GM04504 (cell line): ENCODE measurements at places on chromosomes 3 and 15.
A peak's percentile ranks its signal among the peaks of the same experiment; 100 is the strongest.

- no peak for DNase-seq
Observed at GRCh38 chr15:51770902-51771301, 19.5 kb downstream of the TMOD2 start.

DNA sequence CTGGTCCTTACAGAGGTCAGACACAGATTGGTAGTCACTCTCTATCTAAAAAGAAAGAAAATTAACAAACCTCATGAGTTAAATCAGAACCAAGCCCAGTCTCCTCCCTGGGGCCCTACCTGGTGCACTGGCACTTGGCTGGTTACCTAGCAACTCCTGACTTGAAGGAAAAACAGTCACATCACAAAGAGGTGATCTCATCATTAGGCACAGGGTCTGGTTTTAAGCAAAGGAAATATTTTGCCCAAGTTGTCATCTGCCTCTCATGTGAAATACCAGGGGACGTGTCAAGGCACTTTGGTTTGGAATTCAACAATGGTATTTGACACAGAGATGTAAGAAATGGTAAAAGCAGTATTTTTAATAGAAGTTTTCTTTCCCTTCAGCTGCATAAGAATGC lies 47.7 kb upstream of the FMN1 start:
- peak; percentile 17 for DNase-seq

- no peak for DNase-seq
Observed at GRCh38 chr3:126677862-126678503, 23.1 kb upstream of the TXNRD3 start.

- no peak for DNase-seq
Observed at GRCh38 chr3:15216501-15216900, 10.5 kb downstream of the CAPN7 start.

- no peak for DNase-seq
Observed at GRCh38 chr15:85880501-85881190, 85.9 kb upstream of the KLHL25 start.

DNA sequence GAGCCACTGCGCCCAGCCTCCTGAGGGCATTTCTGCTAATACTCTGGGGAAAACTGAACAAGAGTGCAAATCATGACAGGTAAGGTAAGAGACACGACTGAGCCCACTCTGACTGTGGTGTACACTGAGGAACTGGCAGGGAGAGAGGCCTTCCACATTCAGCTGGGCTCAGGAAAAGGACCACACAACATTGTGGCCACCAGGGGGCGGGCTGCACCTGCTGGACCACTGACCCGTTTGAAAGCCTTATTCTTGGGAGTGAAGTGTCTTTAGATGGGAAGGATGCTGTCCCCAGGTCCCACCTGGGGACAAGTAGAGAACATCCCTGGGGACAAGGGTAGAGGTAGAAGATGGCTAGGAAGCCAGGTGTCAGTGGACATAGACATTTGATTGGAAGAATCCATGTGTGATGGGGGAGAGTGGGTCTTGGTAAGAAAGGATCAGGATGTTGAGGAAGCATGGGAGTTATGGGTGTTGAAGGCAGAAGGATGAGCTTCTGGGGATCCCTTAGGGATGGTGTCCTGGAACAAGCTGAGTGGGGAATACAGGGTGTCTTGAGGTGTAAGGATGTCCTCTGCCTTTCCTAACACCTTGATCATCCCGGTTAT lies 6.2 kb upstream of the CTDSPL start:
- DNase-seq, result no peak

DNA sequence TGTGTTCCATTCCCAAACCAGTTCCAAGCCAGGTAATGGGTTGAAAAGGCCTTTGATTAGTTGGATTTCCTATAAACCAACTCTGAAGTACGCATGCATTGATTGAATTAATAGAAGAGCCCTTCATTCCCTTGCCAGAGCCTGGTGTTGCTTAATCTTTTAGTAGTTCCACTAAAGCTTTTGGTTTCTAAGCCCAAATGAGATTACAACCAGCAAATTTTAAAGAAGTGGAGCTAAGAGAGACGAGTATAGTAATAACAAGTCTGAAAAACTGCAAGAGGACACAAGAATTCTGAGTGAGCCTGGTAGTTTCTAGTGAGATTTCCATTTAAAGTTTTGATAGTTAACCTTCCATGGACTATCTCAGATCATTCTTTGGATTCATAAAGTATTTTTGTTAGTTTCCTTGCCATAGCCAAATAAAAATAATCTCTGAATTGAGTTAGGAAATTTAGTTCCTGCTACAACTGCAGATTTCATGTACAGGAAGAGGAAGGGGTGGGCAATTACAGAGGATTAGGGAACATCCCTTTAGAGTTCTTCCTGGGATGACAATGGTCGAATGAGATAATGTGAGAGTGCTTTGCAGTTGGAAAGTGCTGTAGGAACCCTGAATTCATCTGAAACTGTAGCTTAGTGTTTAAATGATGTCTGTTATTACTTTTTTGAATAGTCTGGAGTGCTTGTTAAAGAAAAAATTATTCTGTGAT lies 136.8 kb downstream of the FNDC3B start:
- no peak for DNase-seq

GRCh38 chr15:77981281-77982126 lies 96.0 kb downstream of the TBC1D2B start:
- DNase-seq, result no peak

GRCh38 chr15:45110256-45110820 lies 3.6 kb downstream of the DUOX2 start:
- DNase-seq, result no peak

DNA sequence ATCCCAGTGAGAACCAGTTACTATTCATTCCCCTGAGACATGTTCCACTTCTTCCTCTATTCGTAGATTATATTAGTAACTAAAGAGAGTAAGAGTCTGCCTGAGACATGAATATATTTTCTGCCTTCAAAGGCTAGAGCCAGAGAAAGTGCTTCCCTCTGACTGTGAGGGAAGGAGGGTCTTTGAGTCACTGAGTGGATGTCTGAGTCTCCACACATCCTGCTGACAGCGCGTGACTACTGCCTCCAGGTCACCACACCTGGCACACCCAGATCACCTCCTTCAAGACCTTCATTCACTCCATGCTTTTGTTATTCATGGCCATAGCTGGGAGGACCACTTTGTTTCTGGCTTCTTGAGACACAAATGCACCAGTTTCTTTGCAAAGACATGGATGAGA lies 135.6 kb downstream of the SOX2 start:
- DNase-seq, result no peak

GRCh38 chr3:39275052-39275451 lies 4.8 kb downstream of the CX3CR1 start:
- DNase-seq, result no peak

GRCh38 chr15:87804451-87804850 lies 452.1 kb downstream of the NTRK3 start:
- no peak for DNase-seq

GRCh38 chr15:87038404-87038803 lies 958.7 kb downstream of the AGBL1 start:
- no peak for DNase-seq

DNA sequence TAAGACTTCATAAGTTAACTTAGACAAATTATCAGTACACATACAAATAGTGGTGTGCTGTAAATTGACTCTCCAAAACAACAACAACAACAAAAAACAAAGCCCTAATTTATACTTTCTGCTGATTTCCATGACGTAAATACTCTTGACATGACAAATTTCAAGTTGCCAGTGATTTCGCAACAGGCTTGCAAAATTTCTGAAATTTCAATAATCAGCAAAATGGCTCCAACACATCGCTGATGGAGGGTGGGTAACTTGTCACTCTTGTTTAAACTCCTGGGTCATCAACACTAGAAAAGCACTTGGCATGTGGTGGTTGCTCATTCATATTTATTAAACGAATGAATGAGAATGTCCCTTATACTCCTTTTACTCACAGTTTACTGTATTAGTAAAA lies 205.2 kb upstream of the SATB1 start:
- DNase-seq, result no peak

DNA sequence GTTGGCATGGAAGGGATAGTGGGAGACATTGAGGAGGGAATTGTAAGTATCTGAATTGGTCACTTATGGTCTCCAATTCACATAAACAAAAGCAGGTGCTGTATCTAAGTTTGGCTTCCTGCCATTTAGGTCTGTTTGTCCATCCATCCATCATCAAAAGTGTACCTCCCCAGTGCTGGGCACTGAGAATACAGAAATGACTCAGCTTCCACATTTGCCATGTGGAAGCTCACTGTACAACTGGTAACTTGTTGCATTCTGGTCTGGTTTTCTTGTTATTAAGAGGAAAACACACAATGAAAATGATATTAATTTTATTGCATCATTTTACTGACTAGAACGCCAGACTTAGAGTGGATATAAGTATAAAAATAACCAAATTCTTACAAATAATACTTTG lies 30.9 kb upstream of the MUC13 start:
- no peak for DNase-seq

DNA sequence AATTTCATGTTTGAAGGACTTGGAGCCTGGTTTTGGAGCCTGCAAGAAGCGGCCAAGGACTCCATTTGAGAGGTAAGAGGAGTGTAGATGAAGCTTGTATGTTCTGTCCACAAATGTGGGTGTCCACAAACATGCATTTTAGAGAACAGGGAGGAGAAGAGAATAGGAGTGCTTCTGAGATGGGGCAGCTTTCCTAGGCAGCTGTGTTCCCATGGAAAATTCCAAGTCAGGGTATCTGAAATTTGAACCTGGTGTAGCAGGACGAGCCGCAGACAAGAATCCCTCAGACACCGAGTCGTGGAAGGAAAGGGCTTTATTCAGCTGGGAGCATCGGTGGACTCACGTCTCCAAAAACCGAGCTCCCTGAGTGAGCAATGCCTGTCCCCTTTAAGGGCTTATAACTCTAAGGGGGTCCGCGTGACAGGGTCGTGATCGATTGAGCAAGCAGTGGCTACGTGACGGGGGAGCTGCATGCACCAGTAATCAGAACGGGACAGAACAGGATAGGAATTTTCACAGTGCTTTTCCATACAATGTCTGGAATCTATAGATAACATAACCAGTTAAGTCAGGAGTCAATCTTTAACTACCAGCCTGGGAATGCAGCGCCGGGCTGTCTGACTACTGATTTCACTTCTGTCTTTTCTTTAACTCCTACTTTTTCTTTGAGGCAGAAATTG lies 71.4 kb upstream of the WDR72 start:
- no peak for DNase-seq

DNA sequence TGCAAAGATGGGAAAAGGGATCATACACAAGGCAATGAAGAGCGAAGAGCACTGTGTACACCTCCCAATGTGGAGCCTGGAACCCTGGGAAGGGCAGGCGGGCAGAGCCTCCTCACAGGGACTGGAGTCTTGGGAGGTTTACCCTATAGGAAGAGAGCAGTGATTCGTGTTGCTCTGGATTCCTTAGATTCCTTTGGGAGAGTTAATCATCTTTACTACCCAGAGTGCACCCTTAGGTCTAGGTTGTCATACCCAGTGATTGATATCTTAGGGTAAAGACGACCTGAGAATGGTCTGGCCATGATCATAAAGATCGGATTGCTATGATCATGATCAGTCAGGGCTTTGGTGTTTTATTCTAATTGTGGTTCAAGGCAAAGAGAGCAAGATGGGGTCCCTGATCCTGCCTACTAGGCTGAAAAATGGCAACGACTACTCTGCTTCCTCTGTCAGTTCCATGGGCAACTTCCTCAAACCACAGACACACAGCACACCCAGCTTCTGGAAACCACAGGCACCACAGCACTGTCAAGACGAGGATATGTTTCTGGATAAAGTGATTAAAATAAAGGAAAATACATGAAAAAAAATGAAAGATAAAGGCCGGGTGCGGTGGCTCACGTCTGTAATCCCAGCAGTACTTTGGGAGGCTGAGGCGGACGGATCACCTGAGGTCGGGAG lies 20.4 kb upstream of the MAP6D1 start:
- no peak for DNase-seq

GRCh38 chr3:45889337-45889736 lies 3.0 kb downstream of the CCR9 start:
- DNase-seq, result no peak

GRCh38 chr3:53696401-53697172 lies 149.6 kb downstream of the CHDH start:
- peak; percentile 8 for DNase-seq

DNA sequence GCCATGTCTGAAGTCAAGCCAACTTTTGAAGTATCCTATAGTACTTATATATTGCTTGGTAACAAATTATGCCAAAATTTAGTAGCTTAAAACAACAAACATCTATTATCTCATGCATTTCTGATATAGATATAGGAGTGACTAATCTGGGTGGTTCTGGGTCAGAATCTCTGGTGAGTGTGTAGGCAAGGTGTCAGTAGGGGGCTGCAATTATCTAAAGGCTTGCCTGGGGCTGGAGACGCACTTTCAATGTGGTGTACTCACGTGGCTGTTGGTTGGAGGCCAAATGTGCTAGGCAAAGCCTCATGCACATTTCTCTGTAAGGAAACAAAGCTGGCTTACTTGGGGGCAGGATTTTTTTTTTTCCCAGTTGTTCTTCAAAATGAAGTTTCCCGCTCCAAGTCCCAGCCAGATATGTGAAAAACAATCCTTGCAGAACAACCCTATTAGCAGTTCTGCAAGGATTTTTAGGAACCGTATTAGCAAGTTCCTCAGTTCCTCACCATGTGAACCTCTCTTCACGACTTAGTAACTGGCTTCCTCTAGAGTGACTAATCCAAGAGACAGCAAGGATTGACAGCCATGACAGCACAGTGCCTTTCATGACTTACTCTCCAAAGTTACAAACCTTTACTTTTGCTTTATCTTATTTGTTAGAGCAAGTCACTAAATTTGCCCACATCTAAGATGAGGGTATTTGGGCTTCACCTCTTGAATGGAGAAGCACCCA lies 25.8 kb downstream of the GREM1 start:
- DNase-seq, result no peak

GRCh38 chr3:191143224-191143623 lies 55.8 kb upstream of the OSTN start:
- DNase-seq, result no peak

DNA sequence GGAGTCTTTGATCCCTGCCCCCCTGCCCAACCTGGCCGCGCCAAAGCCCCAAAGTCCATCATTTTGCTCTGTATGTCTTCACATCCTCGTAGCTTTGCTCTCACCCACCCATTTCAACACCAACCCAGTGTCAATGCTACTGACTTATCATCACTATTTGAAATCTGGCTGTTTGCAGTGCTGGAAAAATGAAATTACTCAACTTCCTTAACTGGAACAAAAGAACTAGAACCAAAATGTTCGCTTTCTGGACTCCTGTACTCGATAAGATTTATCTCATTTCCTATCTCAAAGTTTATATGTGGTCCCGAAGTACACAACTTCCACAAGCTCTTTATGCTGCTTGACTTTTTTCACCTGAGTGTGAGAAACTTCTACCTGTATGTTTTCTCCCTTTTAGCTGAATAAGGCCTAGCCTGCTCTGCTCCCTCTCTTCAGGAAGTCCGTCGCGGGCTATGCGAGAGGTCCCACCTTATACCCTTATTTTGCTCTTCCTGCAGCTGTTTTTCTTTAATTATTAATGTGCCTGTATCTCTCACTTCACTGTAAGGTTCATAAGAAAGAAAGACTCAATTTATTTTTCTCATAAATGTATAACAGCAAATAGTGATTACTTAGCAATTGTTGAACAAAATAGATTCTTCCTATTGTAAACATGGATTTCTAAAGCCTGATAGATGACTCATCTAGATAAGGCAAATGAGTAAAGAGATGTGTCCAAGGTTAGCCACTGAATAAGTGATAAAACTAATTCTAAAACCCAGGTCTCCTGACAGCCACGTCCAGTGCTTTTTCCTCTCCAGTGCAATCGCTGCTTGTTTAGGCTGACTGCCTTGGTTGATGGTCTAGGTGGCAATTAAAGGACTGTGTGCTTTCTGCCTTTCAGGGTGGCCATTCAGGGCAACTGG lies 464.1 kb upstream of the TPRG1 start:
- DNase-seq, result no peak
